NCI-H446 (cell line): ENCODE measurements at places on chromosomes 16 and 17.

DNA sequence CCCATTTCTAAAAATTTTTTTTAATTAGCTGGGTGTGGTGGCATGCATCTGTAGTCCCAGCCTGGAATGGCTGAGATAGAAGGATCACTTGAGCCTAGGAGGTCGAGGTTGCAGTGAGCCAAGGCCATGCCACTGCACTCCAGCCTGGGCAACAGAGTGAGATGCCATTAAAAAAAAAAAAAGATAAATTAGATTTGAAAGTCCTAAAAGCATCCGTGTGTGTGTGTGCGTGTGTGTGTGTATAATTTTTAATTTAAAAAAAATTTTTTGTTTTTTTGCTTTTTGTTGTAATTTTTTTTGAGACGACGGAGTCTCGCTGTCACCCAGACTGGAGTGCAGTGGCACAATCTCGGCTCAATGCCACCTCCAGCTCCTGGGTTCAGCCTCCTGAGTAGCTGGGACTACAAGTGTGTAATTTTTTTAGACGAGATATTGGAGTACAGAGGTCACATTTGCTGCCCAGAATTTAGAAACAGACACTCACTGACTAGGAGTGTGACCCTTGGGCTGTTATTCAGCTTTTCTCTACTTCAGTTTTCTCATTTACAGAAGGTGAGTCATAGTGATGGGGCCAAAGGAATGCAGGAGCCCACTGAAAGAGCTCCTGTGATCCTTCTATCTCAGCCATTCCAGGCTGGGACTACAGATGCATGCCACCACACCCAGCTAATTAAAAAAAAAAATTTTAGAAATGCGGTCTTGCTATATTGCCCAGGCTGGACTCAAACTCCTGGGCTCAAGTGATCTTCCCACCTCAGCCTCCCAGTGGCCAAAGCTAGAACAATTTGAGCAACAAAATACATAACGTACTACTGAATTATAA, 25.5 kb upstream of the TBX4 start:
- no peak for DNase-seq

GRCh38 chr17:19372439-19372838, 5.9 kb upstream of the MAPK7 start:
- DNase-seq: no peak

GRCh38 chr17:5588584-5588983, 4.3 kb upstream of the NLRP1 start:
- no peak for DNase-seq

DNA sequence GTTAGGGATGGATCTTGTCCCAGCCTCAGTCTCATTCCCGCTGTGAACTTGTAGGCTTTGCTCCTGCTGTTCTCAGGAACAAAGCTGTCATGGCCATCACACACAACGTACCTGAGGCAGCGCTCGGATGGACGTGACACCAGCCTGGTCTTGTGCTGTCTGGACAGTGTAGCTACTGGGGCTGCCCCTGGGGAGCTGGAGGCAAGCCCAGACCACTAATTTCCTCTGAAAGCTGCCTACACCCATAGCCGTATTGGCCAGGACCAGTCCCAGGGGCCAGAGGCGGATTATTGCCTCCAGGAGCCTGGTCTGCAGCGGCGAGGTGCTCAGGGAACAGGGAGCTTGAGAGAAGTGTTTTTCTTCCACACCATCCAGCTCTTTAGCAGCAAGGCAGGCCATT, 11.7 kb downstream of the ZNHIT3 start:
- no peak for DNase-seq

DNA sequence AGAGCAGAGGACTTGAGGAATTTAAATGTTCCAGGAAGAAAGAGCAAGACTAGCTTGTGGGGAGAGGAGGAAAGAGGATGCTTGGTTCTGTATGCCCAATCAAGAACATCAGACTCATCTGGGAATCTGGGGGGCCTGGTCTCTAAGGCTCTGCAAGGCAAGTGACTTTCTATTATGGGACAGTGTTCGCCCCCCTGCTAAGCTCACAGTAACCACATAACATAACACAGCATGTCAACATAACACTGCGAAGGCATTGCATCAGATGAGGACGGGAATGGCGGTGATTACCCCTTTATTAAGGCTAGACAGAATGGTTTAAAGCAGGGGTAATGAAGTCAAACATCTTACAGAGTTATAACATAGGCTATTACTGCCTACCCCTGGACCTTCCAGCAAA, 176.6 kb upstream of the IRX6 start:
- DNase-seq: no peak
